Esophagus mucosa (tissue), 1 donor: ENCODE measurements at places on chromosomes 7 and 10.

DNA sequence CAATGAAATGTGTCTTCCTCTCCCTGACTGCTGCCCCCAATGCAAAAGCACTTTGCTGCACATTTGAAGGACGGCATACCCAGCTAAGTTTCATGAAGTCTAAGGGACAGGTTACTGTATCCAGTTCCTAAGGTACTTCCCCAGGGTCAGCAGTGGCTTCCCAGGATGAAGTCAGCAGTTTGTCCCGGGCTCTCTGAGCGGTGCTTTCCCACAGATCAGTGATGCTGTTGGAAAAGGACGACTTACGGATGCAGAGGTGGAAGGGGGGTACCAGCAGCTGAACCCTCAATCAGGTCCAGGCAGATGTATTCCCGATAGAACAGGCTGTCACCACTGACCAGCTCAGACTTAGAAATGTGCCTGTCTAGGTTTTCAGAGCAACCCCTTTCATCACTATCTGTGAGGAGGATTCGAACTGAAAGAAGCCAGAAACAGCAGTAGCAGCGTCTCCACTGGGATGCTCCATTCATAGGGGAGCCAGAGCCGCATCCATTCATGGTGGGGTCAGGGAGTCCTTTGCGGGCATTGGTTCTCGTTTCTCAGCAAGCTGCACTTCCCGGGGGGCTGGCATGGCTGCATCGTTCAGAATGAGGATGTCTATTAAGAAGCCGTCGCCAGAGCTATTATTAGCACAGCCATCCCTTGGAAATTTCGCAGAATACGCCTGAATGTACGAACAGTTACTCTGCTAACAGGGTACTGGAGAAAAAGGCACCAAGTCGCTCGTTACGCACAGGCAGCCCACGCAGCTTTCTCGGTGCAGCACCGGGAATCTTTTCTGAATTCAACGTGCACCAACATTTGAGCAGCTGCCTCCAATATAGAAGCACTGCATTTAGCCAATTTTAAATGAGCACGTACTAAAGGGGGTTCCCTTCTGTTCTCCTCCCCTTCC lies 303.7 kb downstream of the PRPF18 start:
- no peak for ATAC-seq

- no peak for ATAC-seq
Observed at GRCh38 chr7:2084331-2084730, 148.4 kb downstream of the MAD1L1 start.

DNA sequence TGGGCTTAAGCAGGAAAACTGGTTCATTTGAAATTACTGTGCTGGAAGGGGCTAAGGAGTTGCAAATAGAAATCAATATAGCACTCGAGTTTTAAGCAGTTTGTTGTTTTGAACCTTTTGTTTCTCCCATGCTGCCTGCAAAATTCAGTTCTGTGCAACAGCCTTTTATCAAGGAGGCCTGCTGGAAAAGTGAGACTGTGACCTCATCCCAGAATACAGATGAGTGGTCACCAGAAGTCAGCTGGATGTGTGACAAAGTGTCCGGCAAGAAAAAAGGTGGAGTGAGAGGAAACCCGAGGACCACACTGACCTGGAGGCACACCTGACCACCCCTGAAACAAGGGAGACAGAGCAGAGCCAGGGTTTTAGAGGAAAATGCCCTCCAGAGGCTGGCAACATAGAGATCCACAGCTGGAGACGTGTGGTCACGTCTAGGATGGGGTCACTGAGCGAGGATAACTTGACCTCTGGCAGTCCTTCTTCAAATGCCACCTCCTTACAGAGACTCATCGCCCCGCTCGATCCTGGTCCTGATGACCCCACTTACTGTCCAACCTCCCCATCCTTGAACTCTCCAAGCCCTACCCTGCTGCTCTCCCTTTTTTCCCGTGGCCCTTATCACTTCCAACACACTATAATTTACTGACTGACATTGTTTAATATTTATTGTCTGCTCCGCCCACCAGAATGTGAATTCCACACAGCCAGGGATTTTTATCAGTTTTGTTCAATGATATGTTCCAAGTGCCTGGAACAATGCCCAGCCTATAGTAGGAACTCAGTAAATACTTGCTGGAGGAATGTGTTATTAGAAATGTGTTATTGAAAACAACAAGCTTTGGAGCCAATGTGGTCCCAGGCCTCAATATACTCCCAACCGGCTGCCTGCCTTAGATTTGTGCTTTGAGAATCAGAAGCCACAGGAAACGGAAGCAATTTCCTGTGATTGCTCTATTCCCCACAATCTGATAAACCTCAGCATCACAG lies 243.8 kb downstream of the GLI3 start:
- ATAC-seq, result no peak

DNA sequence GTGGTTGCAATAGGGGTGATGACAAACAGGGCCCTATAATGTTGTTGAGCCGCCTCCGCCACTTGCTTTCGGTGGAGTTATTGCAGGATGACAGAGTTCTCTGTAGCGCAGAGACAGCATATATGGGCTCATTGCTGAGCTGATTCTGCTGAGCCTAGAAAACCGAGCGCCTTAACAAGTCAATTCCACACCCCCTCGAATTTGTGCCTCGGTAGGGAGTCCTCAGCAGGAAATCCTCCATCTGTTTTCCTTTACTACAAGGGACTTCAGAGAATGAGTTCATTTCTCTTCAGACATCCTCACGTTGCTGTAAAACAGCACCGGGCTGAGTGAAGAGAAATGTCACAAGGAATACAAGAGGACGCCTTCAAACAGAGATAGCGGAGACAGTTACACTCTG lies 90.7 kb upstream of the KIAA1217 start:
- ATAC-seq, result no peak
